CD4-positive, CD25-positive, alpha-beta regulatory T cell (primary cell): ENCODE measurements at places on chromosomes 6 and 20. TPM values are rescaled to one million over a fixed set of nuclear protein-coding genes. Genes with fewer than 3 reads are reported as not detected.

DNA sequence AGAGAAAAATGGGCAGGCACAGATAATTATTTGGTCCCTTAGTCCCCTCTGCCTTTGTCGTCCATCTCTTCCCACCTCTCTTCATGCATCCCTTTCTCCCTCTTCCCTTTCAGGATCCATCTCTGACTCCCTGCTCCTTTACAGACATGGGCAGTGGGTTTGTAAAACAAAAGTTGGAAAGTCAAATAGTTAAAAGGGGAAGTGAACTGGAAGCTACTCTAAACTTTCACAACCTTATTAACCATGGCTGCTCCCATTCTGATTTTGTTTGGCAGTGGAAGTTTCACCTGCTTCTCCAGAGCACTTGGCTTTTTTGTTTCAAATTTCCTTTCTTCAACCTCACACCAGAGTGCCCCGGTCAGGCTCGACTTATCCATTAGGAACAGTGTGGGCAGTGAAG, 1.2 kb downstream of the HLA-DQA2 start:
- DNase-seq, result no peak

FAM162B gene
- total RNA-seq, result not detected

GPX5 gene
- total RNA-seq, result not detected

WFDC12 gene
- total RNA-seq, result not detected
